ENCODE measurements at places on chromosomes 3 and 15.

DNA sequence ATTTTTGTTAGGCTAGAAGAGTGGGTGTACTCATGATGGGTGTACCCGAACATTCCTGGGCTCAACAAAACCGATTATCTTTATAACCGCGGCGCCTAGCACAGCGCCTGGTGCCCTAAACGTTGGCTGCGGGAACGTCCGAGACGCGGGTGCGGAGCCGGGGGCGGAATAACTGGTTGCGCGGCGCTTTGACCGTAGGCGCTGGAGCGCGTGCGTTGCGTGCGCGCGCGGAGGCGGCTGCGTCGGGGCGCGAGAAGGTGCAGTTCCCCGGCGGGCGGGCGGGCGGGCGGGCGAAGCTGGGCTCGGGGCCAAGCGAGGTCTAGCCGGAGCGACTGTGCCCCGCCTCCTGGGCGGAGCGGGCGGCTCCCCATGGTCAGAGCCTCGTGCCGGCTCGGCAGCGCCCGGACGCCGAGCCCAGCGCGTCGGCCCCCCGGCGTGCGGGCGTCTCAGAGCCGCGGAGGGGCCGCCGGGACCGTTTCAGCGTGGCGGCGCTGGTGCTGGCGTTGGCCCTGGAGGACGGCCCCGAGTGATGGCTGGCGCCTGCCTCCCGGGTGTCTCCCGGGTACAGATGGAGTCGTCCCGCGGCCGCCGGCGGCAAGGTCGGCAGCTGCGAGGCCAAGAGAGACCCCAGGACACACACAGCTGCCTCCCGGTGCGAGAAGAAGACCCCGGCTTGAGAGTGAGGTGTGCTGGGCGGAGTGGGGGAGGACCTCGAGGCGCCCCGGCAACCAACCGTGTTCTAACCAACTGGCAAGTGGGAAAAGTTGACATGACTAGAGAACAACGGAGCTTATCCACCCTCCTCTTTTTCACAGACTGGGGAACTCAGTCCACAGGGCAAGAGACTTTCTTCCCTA, at the start of gene PLAAT1:
PLAAT1 (plus strand) TSS at position 373 of the 857 bp plus-strand sequence. CDS start 14,429 bp downstream, outside the sequence.
- DNase-seq, result peak; percentile 73

- DNase-seq, result no peak
These were observed 352.1 kb downstream of the CHST2 start for GRCh38 chr3:143471705-143472104.

DNA sequence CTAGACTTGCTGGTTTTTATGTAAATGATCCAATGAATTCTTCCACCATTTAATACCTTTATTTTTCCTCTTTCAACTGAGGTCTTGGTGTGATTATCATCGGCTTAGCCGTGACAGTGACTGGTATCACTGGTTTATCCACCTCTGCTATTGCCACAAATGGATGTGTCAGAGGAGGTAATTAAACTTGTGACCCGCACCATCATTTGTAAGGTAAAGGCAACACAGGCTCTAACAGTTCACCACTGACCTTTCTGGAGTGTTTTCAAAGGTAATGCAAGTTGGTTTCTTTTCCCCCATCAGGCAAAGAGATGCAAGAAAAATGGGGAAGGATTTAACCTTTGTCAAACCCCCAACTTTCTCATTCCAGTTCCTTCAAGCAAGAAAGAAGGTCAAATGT, 19.7 kb downstream of the SLC12A1 start:
- no peak for DNase-seq

GRCh38 chr3:128567141-128567540, 74.1 kb upstream of the GATA2 start:
- no peak for DNase-seq

- DNase-seq, result no peak
These were observed 21.8 kb upstream of the PFN2 start for GRCh38 chr3:149992416-149993058.

DNA sequence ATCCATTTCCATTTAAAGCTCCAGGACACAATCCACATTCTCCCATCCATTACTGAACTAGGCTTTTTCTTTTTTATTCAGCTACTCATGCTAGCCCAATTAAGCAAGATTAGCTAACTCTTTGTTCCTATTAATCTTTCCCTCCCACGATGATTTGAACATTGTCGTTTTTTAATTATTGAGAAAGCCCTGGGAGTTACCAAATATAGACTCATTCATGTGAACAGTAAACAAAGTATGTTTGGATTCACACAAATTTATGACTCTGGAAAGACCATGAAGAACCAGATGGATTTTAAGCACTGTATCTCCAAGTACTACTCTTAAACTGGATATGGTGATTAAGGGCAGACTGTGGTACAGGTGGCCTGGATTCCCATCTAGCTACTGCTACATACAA, 82.2 kb downstream of the STRIT1 start:
- DNase-seq, result no peak

DNA sequence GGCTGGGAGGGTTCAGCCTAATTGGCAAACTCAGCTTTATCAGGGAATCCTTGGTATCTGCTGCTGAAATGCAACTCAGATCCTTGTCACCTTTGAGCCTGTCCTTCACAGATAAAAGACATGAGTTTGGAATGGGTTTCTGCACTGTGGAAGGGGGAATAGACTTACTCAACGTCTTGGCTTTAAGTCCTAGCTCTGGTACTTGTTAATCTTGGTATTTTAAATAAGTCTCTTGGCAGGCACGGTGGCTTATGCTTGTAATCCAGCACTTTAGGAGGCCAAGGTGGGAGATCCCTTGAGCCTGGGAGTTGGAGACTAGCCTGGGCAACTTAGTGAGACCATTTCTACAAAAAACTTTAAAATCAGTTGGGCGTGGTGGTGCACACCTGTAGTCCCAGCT, 55.1 kb upstream of the ATOSA start:
- DNase-seq, result no peak

- DNase-seq, result no peak
These were observed 774.4 kb downstream of the ROBO1 start for GRCh38 chr3:78993375-78993774.

DNA sequence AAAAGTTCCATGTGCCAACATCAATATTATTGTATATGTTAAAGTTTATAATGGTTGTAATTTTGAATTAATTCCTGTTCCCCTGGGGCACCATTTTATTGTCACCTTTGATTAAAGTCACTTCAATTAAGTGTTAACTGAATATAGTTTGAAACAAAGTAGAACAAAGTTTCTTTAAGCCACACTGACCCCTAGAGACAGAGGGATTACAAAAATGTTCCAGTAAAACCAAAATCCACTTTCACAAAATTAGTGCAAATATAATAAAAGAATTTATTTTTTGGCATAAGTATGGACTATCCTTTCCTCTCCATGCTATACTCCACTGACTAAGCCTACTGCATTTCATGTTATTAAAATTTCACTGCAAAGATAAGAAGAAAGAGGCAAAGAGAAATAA, 123.9 kb downstream of the ZMAT3 start:
- DNase-seq, result no peak

- no peak for DNase-seq
These were observed 189.3 kb downstream of the NFKBIZ start for GRCh38 chr3:102038477-102039142.

- no peak for DNase-seq
These were observed 26.6 kb downstream of the IDH2 start for GRCh38 chr15:90075420-90076289.

DNA sequence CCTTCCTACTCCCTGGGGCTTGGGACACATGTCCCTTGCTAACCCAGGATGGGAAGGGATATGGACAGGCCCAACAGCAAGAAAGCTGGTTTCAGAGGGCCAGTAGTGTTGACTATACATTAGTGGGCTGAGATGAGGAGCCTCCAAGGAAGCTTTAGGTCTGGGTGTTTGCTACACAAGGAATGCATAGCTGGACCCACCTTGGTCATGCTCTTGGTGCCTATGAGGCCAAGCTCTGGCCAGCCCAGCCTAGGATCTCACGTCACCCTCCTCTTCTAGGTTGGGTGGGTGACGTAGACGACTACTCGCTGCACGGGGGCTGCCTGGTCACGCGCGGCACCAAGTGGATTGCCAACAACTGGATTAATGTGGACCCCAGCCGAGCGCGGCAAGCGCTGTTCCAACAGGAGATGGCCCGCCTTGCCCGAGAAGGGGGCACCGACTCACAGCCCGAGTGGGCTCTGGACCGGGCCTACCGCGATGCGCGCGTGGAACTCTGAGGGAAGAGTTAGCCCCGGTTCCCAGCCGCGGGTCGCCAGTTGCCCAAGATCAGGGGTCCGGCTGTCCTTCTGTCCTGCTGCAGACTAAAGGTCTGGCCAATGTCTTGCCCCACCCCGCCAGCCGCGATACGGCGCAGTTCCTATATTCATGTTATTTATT, 653 bp upstream of the WDR6 start:
- DNase-seq, result no peak

GRCh38 chr15:48984811-48985352, 21.2 kb upstream of the SHC4 start:
- DNase-seq, result no peak

GRCh38 chr3:129597087-129597999, 9.1 kb downstream of the PLXND1 start:
- DNase-seq, result no peak

DNA sequence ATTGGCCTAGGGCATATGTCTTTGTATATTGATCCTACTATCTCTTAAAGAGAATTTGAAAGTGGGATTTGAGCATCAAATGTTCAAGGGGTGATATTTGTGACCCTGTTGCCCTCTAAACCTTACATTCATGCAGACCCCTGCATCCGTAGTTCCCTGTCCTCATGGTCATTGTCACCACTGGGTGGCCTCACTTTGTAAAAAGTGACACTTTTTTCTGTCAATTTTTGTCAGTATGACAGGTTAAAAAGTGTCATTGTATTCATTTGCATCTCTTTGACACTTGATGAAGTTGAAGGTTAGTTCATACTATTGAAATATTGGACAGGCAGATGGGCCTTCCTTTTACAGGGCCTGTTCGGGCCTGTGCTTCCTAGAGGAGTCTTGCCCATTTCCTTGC, 12.3 kb upstream of the KLF15 start:
- no peak for DNase-seq

DNA sequence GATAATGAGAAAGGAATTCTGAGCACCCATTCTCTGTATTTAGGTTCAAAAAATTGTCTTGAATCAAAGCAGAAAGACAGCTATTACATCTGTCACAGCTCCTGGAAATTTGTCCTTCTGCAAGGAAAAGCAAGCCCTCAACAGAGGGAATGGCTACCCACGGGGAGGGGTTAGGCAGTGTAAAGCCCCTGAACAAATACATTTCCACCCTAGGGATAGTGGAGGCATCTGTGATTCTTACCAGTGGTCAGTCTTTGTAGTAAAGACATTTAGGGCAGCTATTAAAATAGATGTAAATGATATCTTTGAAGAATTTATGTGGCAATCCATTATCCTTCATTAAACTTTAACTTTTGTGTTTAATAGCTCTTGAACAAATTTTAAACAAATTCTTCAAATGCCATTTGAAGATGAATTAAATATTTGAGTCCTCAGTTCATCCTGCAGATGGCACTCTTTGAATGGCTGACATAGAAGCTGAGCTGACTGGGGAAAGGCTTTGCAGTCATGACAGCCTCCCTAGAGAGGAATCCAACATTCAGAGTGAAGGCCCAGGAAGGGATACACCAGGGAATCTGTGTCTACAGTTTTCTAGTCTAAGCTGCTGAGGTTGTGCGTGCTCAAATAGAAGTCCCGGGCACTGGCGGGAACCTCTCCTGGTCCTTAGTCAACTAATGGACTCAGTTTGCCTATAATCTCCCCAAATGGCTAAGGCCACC, 359.7 kb upstream of the ROPN1 start:
- no peak for DNase-seq

- DNase-seq, result no peak
These were observed 13.6 kb upstream of the CASR start for GRCh38 chr3:122169911-122170310.

DNA sequence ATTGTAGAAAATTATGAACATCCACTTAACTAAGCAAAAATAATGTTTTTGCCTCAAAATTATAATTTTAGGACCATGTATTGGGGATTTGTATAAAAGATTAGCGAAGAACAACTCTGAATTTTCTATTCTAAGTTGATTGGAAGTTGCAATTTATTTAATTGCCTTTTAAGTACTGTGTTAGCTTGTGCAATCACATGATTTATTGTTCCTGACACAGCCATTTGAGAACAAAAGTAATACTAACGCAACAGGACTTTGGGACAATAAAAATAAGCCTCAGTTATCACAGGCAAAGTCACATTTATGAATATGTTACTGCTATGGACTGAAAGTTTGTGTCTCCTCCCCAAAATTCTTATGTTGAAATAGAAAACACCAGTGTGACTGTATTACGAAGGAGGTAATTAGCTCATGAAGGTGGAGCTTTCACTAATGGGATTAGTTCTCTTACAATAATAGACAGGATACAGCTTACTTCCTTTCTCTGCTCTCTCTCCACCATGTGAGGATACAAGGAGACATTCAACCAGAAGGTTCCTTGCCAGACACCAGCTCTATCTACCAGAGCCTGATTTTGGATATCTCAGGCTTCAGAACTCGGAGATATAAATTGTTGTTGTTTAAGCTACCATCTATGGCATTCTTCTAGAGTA, 745.9 kb downstream of the ZBBX start:
- no peak for DNase-seq

GRCh38 chr3:127669541-127670228, 3.1 kb upstream of the ABTB1 start:
- no peak for DNase-seq

DNA sequence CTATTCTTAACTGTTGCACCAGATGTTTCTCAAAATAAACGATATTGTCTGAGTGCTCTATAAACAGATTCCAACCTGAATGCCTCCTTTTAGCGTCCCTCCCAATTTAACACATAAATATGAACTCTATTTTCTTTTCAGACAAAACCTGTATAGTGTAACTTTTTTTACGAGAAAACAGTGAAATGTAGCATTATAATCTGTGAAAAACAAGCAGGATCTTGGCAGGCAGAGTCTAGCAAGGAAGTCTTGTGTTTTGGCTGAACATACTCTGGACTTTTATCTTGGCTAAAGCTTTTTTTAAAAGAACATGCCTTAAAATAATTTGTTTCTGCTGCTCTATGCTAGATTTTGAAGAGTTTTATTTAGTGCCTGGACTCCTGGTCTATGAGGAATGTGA, 150.5 kb downstream of the ROBO2 start:
- no peak for DNase-seq

DNA sequence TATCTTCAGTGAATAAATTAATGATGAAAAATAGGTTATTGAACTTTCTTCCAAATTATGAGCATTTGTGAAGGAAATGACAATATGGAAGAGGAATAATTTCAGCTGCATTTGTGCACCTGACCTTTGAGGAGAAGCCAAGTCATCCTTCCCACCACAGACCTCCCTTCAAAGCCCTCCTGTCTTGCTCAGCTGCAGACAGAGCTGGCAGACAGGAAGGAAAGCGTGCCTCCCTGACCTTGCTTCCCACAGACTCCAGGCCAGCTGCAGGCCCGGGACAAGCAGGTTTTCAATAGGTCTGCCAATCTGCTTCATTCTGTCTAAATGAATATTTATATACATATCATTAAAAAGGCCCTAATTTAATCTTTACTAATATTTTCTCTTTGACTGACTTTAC, 152.9 kb upstream of the RBMS3 start:
- no peak for DNase-seq

- DNase-seq, result no peak
These were observed 4.1 kb downstream of the P3H2 start for GRCh38 chr3:190116551-190117067.

GRCh38 chr15:59642351-59642750, 15.0 kb downstream of the GTF2A2 start:
- no peak for DNase-seq

GRCh38 chr3:22704166-22704565, 499.0 kb upstream of the UBE2E2 start:
- DNase-seq, result no peak

GRCh38 chr3:184261270-184261853, at the start of gene CAMK2N2:
Gene CAMK2N2, minus strand, starts transcription at chr3:184261553. Its CDS starts 268 bp downstream, at chr3:184261285.
- no peak for DNase-seq
